ENCODE measurements at places on chromosomes 3 and 15.
A peak's percentile ranks its signal among the peaks of the same experiment; 100 is the strongest.

GRCh38 chr3:118204052-118204656 is 830.5 kb downstream of the IGSF11 start:
- DNase-seq = no peak

DNA sequence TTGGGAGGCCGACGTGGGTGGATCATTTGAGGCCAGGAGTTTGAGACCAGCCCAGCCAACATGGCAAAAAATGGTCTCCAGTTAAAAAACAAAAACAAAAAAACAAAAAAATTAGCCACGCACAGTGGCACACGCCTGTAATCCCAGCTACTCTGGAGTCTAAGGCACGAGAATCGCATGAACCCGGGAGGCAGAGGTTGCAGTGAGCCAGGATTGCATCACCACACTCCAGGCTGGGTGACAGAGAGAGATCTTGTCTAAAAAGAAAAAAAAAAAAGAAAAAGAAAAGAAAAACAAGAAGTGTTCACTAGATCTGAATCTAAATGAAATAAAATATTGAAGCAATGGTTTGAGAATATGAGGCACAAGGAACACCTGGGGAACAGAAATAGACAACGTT is 36.7 kb downstream of the SLC9A9 start:
- DNase-seq = no peak

- DNase-seq = peak; percentile 9
Observed at GRCh38 chr3:154791611-154792010, 288.5 kb upstream of the MME start.

DNA sequence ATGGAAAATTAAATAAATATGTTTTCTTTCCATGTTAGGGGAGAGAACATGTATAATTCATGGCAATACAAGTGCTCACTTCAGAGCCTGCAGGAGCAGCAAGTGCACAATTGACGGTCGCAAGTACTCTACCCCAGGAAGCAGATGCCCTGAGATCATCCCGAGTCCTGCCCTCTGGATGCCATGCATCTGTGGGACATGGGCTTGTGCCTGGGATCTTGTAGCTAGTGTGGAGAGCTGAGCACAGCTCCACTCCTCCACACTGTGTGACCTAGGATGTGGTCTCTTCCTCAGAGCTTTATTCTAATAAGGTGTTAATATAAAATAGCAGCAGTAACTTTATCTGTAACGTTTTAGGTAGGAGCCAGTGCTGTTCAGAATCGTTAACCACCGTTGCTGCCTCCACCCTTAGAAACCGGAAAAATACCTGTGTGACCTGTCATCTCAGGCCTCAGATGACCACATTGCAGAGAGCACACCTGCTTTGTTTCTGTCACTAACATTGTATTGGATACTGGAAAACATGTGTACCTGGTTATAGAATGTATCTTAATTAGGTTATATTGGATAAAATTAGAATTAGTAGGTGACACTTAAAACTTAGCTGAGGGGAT is 105.0 kb upstream of the GOLGA6L6 start:
- DNase-seq = no peak

DNA sequence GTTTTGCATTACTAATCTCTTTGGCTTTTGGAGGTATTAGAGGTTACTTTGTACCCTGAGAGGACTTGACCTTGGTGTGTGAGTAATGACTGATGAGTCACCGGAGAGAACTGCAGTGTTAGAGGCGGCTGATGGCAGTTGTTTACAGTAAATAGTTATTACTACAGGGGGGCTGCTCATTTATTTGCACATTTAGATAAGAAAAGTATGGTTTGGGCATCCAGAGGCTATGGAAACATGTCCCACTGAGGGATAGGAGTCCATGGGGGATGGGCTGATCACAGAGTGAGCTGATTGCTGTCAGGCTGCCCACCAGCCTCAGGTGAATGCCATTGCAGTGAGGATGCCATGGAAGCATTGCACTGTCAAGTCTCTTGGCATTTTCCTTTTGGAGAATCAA is 17.3 kb upstream of the STAC start:
- no peak for DNase-seq

DNA sequence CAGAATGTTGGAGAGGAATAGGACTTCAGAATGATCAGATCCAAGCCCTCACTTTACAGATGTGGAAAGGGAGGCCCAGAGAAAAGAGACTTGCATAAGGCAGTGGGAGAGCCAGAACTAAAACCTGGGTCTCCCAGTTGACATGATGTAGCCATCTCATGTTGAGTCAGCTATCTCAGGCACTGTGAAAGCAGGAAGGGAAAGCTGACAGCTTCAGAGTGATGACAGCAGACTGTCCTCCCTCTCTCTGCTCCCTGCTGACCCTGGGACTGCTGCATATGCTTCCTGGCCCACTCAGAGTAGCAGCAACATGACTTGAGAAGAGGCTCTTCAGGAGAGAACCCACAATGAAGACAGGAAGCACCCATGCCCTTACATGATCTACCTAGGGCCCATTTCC is 14.7 kb downstream of the FHIT start:
- no peak for DNase-seq

DNA sequence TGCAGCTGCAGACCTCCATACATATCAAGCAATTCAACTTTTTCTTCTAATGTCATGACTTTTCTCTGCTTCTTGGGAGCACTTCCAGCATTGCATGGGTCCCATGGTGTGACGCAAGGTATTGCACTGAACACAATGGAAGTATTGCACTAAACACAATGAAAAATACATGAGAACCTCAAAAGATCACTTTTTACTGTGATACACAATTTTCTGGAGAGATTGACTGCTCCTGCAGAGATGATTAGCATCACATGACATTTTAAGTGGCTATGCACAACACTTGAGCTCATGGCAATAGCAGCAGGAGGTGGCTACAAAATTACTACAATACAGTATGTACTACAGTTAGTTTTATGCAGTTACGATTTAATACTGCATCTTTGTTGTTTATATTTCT is 113.5 kb upstream of the BHLHE40 start:
- DNase-seq = no peak

DNA sequence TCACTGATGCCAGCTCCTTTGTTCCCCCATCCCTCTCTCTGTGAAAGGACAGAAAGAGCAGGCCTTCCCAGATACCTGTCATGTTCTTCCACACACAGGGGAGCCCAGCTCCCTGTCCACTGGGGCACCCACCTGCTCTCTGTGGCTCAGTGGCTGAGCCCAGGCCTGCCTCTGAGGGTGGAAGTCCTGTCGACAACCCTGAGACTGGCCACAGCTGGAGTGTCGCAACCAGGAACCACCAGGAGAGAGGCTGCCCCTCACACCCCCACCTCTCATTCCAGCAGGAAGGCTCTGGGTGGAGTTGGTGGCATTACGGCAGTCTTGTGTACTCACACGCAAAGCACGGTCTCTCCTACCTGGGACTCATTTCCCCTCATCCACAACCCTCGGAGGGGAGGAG is 66.3 kb downstream of the MEGF11 start:
- DNase-seq = no peak

GRCh38 chr3:2094941-2095340 is 3.7 kb upstream of the CNTN4 start:
- DNase-seq = no peak

DNA sequence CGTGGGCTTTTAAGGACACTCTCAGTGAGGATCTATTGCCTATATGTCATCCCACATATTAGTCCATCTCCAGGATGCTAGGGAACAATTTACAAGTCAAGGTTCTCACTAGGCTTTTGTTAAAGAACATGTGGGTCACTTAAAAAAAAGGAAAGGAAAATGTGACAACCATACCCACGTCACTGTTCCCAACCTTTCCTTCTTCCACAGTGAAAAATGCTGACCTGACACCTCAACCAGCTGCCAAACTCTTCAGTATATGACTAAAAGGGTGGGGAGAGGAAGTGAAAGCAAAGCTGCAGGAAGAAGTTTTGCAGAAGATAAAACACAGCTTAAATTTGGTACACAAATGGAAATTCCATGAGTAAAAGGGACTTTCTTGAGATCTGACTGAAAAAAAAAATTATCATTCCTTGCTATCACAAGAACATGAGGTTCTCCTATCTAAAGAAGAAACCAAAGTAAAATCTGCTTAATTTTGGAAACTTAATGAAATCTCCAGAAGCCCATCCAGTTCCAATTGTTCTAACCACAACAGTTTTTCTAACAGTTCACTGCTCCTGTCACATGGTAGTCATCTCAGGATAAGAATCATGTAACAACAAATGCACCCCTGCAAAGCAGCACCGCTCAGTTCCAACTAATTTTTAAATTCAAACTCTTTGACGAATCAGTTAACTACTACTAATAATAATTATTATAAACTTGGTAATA is 117.0 kb upstream of the TSPAN3 start:
- peak; percentile 42 for DNase-seq

- no peak for DNase-seq
Observed at GRCh38 chr3:10380906-10381305, 60.0 kb upstream of the SEC13 start.

- DNase-seq = no peak
Observed at GRCh38 chr3:45628746-45629145, 34.2 kb downstream of the LIMD1 start.

DNA sequence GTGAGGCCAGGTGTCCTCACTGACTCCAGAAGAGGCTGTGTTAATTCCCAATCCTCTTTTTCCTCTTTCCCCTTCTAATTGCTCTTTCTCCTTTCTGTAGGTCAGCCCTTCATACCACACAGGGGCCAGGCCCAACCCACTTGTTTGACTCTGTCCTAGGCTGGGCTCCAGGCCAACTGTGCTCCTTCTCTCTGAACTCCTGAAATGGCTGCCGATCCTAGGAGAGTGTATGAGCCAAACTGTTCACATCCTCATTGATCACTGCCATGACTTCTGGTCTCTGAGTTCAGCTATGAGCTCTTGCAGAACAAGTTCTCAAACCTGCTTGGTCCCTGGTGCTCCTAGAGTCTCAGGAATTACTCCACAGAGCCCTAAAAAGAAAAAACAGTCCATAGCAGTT is 145.1 kb downstream of the VGLL4 start:
- DNase-seq = no peak

DNA sequence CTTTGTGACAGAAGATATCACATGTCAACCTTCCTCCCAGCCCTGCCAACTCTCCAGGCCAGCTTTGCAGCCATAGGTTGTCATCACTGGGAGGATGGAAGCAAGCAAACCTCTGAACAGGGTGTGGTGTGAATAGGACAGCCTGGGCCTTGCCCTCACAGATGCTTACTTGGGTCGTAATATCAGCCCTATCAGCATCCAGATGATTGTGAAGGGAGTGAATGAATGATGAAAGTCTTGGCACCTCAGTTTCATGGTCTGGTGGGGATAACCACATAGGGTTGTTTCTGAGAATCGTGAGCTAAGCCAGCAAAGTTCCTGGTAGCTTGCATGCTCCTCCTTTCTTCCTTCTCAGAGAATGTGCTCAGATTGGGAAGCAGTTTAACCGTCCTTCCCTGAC is 55.1 kb upstream of the POLR2M start:
- DNase-seq = no peak

GRCh38 chr3:187186801-187187421 is 10.4 kb upstream of the RTP1 start:
- no peak for DNase-seq

- no peak for DNase-seq
Observed at GRCh38 chr3:158165730-158166129, 55.8 kb downstream of the RSRC1 start.

DNA sequence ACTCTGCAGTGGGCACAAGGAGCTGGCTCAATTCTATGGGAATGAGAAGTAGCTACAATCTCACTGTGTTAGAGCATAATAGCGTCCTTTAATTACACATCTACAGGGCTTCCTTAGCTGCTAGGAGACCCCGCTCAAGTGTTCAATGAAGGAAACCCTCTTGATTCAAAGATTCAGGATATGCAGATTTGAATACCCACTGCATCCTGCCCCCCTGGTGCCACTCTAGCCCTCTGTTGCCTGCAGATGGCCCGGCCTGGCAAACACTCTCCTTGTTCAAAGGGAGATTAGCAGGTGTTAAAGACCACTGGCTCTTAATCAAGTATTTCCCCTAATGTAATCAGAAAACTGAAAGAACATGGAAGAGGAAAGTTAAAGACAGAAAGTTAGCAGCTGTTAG is 356.6 kb downstream of the VGLL3 start:
- no peak for DNase-seq

- no peak for DNase-seq
Observed at GRCh38 chr3:57120451-57121174, 44.5 kb downstream of the IL17RD start.

- no peak for DNase-seq
Observed at GRCh38 chr3:113409676-113410075, 31.6 kb downstream of the CFAP44 start.

DNA sequence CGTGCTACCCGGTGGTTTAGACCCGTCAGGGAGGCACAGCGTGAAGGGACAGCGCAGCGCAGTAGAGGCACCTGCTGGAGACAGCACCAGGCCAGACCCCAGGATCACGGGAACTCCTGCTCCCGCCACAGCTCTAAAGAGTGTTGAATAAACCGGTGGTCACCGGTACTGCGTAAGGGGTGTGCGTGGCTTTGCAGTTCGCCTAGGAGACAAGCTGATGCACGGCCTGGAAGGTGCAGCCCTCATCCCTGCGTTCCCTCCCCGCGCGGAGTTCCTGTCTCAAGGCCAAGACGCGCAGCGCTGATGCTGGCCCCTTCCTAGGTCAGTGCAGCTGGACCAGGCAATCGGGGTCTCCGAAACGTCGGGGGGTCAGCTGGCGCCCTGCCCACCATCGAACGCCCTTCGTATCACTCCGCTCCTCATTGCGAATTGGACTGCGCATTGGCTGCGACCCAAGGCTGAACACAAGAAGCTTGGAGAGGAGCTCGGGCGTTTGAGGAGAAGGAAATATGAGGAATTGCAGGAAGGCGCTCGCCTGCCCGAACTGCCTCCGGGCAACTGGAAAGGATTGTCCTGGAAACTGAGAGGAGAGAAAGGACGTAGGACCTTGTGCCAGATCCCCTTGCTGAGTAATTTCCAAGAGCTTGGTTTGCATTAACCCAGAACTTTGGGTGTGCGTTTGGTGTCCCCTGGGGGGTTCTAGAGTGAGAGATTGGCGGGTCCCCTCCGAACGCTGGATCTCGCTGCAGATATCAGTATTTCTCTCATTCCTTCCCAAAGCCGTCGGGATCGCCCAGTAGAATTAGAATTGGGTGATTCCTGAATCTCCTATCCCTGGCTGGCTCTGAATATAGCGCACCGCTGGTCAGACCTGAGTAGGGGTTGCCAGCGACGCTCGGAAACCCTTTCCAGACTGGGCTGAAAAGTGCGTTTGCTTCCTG is 2.3 kb upstream of the SOX14 start:
- DNase-seq = no peak

GRCh38 chr3:46209746-46210470 is 1.8 kb upstream of the CCR1 start:
- no peak for DNase-seq

GRCh38 chr3:194732617-194733016 is 46.9 kb downstream of the FAM43A start:
- DNase-seq = no peak

Measured in renal pelvis (tissue), 12 donors.